CD4-positive, alpha-beta T cell treated with Interleukin-6 for 4 hours (primary cell): ENCODE measurements at places on chromosomes 6 and 20.

DNA sequence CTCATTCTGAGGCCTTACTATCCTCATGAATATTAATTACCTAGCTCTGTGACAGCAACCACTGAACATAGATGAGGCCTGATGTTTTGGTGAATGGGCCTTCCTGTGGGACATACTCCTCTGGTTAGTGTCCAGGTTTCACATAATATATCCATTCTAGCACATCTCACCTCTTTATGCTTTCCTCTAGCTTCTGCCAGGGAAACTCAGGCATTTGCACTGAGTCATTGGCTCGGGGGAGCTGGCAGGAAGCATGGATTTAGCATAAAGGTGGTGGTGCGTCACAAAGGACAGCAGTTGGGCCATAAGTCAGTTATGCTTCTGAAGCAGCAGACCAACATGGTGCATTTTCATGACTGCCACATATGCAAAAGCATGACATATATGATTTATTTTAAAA lies 37.5 kb upstream of the TMEM170B start:
- no peak for DNase-seq

- no peak for DNase-seq
Measured at GRCh38 chr20:20089939-20090338, 37.6 kb downstream of the CFAP61 start.

GRCh38 chr20:63186084-63186483 lies 29.8 kb downstream of the YTHDF1 start:
- no peak for DNase-seq

DNA sequence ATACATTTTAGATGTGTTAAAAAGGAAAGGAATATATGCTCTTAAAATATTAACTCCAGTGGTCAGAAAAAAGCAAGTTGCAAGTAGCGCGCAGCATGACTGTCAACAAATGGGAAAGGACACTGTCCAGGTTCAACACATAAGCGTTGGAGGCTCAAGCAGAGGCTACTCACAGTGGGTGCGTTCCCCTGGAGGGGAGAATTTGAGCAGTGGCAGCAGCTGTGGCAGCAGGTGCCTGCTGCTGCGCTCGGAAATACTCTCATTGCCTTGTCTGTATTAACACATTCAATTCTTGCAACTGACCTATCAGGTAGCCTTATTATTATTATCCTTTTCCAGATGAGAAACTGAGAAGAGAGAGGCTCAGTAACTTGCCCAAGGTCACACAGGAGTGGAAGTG lies 21.9 kb upstream of the CCN6 start:
- DNase-seq: no peak

DNA sequence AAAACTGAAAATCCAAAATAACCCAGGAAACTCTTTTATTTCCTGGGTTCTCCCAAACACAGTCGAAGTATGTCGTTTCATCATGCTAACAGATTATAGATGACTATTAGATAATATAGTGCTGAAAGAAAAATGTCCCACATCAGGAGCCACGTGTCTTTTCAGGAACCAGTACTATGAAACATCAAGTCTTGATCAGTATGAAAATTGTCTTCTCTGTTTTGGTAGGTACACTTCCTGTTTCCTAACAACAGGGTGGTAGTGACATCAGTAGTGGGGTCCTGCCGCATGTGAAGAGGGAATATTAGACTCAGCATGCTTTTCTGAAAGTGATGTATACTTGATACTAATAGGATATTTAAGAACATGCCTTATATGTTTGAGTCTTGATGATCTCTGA lies 136.7 kb downstream of the HIVEP1 start:
- DNase-seq: no peak
